ENCODE measurements at places on chromosomes 2 and 18. TPM values are rescaled to one million over a fixed set of nuclear protein-coding genes. Genes with fewer than 3 reads are reported as not detected.

Gene ZC3H6
- 16.7 TPM for total RNA-seq

Gene ARHGAP28
- 25.2 TPM for total RNA-seq

Gene CD8B2
- 0.15 TPM for total RNA-seq

Gene LHCGR
- total RNA-seq = 2.4 TPM

Gene SERPINB13
- total RNA-seq = not detected

Gene SIX3
- total RNA-seq = 0.21 TPM

Gene CPO
- total RNA-seq = not detected

Gene GALR1
- total RNA-seq = 8.0 TPM

Gene UGT1A4
- 0.08 TPM for total RNA-seq

All from motor neuron (in vitro differentiated cells).